ENCODE measurements at places on chromosomes 11 and 22. TPM values are rescaled to one million over a fixed set of nuclear protein-coding genes. Genes with fewer than 3 reads are reported as not detected.

GAS2L1 gene
- 7.3 TPM for total RNA-seq

DNA sequence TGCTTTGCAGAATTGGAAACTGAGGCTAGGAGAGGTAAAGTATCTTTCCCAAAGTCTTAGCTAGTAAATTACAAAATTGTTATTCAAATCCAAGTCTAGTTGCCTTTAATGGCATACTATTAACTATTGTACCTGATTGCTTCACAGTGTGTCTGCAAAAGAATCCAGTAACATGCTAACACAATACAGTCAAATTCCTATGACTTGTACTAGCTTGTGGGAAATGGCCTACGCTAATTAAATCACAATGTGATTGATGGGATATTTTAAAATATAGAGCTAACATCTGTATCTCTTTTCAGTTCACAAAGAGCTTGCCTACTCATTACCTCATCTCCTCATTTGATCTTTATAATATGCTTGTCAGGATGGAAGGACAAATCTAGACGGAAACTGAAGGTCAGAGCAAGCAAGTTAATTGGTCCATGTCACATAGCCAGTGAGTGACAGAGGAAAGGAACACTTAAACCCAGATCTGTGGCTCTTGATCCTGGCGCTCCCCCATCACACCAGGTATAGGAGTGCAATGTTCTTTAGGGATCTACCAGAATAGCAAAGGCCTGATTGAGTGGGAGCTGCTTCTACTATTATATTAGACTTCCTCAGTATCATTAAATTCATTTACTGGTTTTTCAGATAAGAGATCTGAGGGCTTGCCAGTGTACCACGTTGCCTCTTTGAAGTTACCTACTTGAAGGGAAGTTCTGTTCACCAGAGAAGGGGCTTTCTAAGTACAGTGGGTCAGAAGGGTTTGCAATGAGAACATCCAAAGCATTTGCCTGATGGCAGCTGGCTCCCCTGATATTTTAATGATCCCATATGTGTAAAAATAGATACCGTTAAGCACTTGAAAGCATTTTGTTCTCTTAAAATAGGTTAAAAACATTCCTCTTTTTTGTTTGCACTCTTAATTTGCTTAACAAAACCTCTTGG, 213.6 kb upstream of the SESN3 start:
- DNase-seq: no peak

FJX1 gene
- 2.2 TPM for total RNA-seq

GRCh38 chr11:3056296-3057068, 741 bp downstream of the CARS1 start:
- DNase-seq: peak; percentile 64

- DNase-seq: no peak
These were observed 9.2 kb downstream of the RHBDD3 start for GRCh38 chr22:29258407-29259252.
